Activated T-cell treated with anti-CD3 and anti-CD28 coated beads, Interleukin-2, amount 50 U/mL, for 4 hours (primary cell): ENCODE measurements at places on chromosomes 7 and 10.

GRCh38 chr7:111485701-111486380 is 76.5 kb downstream of the IMMP2L start:
- DNase-seq: no peak

- DNase-seq: no peak
Measured at GRCh38 chr7:38222481-38223096, 44.5 kb downstream of the STARD3NL start.

- DNase-seq: no peak
Measured at GRCh38 chr10:5234106-5234860, 37.6 kb downstream of the AKR1C4 start.

- DNase-seq: no peak
Measured at GRCh38 chr7:138245682-138246081, 169.4 kb downstream of the AKR1D1 start.

DNA sequence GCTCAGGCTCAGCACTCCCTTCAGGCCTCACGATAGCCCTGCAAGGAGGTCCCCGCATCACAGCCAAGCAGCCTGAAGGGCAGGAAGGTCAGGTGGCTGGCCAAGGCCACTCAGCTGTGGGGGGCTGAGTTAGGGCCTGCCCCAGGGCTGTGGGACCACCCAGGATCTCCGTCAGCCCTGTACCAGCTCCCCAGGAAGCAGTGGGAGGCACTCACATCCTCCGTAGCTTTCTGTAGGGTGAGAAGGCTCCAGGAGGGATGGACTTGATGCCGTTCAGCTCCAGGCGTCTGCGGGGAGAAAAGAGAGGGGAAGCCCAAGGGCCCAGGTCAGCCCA is 125.9 kb downstream of the SLIT1 start:
- no peak for DNase-seq
